ENCODE measurements at places on chromosomes 5 and 9.

- H3K4me1 ChIP-seq: no peaks in the 10 kb centered on the region
- H3K36me3 ChIP-seq: no peaks in the 10 kb centered on the region
- DNase-seq: no peak
- no peak overlapping the region for H3K27ac ChIP-seq
- no peaks in the 10 kb centered on the region for H3K27me3 ChIP-seq
Observed at GRCh38 chr9:137804908-137805630, 72.5 kb upstream of the CACNA1B start.

DNA sequence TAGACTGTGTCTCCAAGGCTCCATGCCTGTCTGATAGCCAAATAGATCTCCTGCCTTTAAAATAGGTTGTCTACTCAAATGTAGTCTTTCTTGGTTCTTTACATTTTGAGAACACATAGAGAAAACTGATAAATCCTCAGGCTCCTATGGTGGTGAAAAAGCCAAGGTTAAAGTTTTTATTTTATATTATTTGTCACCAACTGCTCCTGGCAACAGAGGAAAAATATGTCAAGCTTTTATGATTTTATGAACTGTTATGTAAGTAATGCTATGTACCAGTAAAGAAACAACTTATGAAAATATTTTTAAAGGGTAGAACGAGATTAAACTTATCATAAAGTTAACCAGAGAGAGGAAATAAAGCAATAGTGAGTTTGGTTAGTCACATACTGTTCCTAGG lies 222.8 kb downstream of the NR2F1-AS1 start:
- H3K27me3 ChIP-seq: no peaks in the 10 kb centered on the region
- no peaks in the 10 kb centered on the region for H3K36me3 ChIP-seq
- H3K27ac ChIP-seq: no peak overlapping the region
- no peak for DNase-seq
- H3K4me1 ChIP-seq: no peaks in the 10 kb centered on the region

- no peak for DNase-seq
- no peak overlapping the region for H3K4me3 ChIP-seq
- H3K36me3 ChIP-seq: no peaks in the 10 kb centered on the region
- no peaks in the 10 kb centered on the region for H3K27me3 ChIP-seq
- peaks cover 11% of the 10 kb centered on the region for H3K4me1 ChIP-seq
Observed at GRCh38 chr9:5375790-5376477, 36.3 kb upstream of the RLN1 start.

DNA sequence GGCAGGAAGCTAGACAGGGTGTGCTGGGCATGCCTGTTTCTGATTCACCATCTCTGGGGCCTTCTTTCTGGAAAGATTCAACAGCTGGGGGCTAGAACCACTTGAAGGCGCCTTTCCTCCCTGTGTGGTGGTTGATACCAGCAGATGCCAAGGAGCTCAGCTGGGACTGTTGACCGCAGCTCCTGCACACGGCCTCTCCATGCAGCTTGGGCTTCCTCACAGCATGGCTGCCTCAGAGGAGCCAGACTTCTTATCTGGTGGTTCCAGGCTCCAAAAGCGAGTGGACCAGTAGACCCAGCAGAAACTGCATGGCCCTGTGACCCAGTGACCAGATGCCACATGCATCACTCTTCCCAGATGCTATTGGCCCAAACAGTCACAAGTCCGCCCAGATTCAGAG lies 74.7 kb upstream of the COL5A1 start:
- no peak overlapping the region for H3K27ac ChIP-seq
- no peaks in the 10 kb centered on the region for H3K27me3 ChIP-seq

DNA sequence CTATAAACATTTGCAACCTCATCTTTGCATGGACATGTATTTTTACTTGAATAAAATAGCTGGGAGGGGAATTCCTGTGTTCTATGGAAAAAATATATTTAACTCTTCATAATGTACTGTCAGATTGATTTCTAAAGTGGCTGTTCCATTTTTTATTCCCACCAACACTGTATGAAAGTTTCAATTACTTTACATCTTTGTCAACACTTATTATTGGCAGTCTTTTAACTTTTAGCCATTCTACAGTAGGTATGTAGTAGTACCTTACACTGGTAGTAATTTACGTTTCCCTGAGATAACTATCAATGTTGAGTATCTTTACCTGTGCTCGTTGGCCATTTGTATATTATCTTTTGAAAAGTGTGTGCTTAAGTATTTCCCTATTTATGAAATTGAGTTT lies 429.7 kb downstream of the KIAA0825 start:
- H3K27ac ChIP-seq: no peak overlapping the region
- no peaks in the 10 kb centered on the region for H3K27me3 ChIP-seq
- H3K4me3 ChIP-seq: no peak overlapping the region
- no peaks in the 10 kb centered on the region for H3K4me1 ChIP-seq
- no peak for DNase-seq

GRCh38 chr5:177389241-177390169 lies 5.3 kb downstream of the SLC34A1 start:
- H3K36me3 ChIP-seq: no peaks in the 10 kb centered on the region
- no peaks in the 10 kb centered on the region for H3K27me3 ChIP-seq
- no peak overlapping the region for H3K4me3 ChIP-seq
- H3K27ac ChIP-seq: peak overlapping the region; percentile 37
- no peak for DNase-seq

- DNase-seq: no peak
- H3K4me3 ChIP-seq: no peak overlapping the region
- H3K27ac ChIP-seq: no peak overlapping the region
- no peaks in the 10 kb centered on the region for H3K27me3 ChIP-seq
Observed at GRCh38 chr5:24065779-24066178, 558.4 kb downstream of the PRDM9 start.

GRCh38 chr9:122672481-122672880 lies 2.4 kb upstream of the OR1L3 start:
- H3K27me3 ChIP-seq: no peaks in the 10 kb centered on the region
- H3K4me3 ChIP-seq: no peak overlapping the region
- no peaks in the 10 kb centered on the region for H3K4me1 ChIP-seq
- H3K27ac ChIP-seq: no peak overlapping the region

- H3K4me3 ChIP-seq: peak overlapping the region; percentile 69
- peaks cover 45% of the 10 kb centered on the region for H3K4me1 ChIP-seq
- H3K36me3 ChIP-seq: peaks cover under 1% of the 10 kb centered on the region
- peak overlapping the region; percentile 95 for H3K27ac ChIP-seq
- no peaks in the 10 kb centered on the region for H3K27me3 ChIP-seq
- peak; percentile 90 for DNase-seq
Observed at GRCh38 chr9:110255463-110256379, 586 bp downstream of the TXN start.

GRCh38 chr9:9747787-9748186 lies 865.0 kb downstream of the PTPRD start:
- no peak overlapping the region for H3K27ac ChIP-seq
- no peaks in the 10 kb centered on the region for H3K36me3 ChIP-seq
- peaks cover 3% of the 10 kb centered on the region for H3K4me1 ChIP-seq
- H3K27me3 ChIP-seq: no peaks in the 10 kb centered on the region

GRCh38 chr9:120571443-120572257 lies 8.3 kb downstream of the CDK5RAP2 start:
- H3K36me3 ChIP-seq: no peaks in the 10 kb centered on the region
- no peak overlapping the region for H3K27ac ChIP-seq
- no peaks in the 10 kb centered on the region for H3K27me3 ChIP-seq
- no peaks in the 10 kb centered on the region for H3K4me1 ChIP-seq
- no peak for DNase-seq

- DNase-seq: no peak
- H3K27me3 ChIP-seq: no peaks in the 10 kb centered on the region
- H3K27ac ChIP-seq: no peak overlapping the region
Observed at GRCh38 chr5:26805076-26805475, 233.3 kb downstream of the CDH9 start.

GRCh38 chr5:65861830-65862241 lies 64.5 kb upstream of the ERBIN start:
- H3K4me3 ChIP-seq: no peak overlapping the region
- no peak for DNase-seq
- no peak overlapping the region for H3K27ac ChIP-seq
- no peaks in the 10 kb centered on the region for H3K27me3 ChIP-seq

- no peaks in the 10 kb centered on the region for H3K36me3 ChIP-seq
- no peak overlapping the region for H3K4me3 ChIP-seq
- no peak for DNase-seq
- H3K4me1 ChIP-seq: no peaks in the 10 kb centered on the region
- H3K27ac ChIP-seq: no peak overlapping the region
Observed at GRCh38 chr5:18243846-18244245, 609.6 kb downstream of the TAF11L14 start.

- H3K36me3 ChIP-seq: no peaks in the 10 kb centered on the region
- no peak overlapping the region for H3K4me3 ChIP-seq
- no peak for DNase-seq
- no peaks in the 10 kb centered on the region for H3K27me3 ChIP-seq
Observed at GRCh38 chr9:74333384-74334032, 163.6 kb upstream of the RORB start.

DNA sequence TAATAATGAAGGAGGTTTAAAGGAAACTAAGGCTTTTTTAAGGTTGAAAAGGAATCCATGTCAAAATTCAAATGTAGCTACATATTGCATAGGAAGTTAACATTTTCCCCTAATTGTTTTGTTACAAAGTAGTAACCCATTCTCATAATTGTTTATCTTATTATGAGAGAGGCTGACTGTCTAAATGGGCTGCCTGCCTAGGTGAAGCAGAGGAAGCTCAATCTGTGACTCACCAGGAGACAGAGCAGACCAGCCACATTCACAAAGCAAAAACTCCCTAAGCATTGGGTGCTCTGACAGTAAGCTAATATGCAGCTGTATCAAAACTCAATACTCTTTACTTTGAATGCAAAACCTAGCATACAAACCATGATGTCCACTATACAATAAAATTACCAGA lies 208.5 kb downstream of the ROR2 start:
- no peak overlapping the region for H3K27ac ChIP-seq
- no peaks in the 10 kb centered on the region for H3K36me3 ChIP-seq
- no peak overlapping the region for H3K4me3 ChIP-seq
- no peak for DNase-seq

GRCh38 chr5:177982956-177983355 lies 13.1 kb downstream of the PROP1 start:
- no peak overlapping the region for H3K4me3 ChIP-seq
- no peaks in the 10 kb centered on the region for H3K36me3 ChIP-seq
- peaks cover 9% of the 10 kb centered on the region for H3K4me1 ChIP-seq
- no peak overlapping the region for H3K27ac ChIP-seq
- no peak for DNase-seq

DNA sequence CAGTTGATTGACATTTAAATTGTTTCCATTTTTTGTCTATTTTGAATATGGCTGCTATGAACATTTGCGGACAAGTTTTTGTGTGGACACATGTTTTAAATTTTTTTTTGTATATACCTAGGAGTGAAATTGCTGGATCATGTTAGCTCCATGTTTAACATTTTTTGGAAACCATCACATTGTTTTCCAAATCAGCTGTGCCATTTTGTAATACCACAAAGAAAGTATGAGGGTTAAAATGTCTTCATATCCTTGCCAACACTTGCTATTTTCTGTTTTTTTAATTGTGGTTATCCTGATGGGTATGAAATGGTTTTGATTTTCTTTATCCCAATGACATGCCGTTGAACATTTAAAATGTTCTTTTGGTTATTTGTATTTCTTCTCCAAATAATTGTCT lies 52.1 kb downstream of the CARTPT start:
- no peak overlapping the region for H3K27ac ChIP-seq
- H3K27me3 ChIP-seq: no peaks in the 10 kb centered on the region
- H3K4me1 ChIP-seq: no peaks in the 10 kb centered on the region

DNA sequence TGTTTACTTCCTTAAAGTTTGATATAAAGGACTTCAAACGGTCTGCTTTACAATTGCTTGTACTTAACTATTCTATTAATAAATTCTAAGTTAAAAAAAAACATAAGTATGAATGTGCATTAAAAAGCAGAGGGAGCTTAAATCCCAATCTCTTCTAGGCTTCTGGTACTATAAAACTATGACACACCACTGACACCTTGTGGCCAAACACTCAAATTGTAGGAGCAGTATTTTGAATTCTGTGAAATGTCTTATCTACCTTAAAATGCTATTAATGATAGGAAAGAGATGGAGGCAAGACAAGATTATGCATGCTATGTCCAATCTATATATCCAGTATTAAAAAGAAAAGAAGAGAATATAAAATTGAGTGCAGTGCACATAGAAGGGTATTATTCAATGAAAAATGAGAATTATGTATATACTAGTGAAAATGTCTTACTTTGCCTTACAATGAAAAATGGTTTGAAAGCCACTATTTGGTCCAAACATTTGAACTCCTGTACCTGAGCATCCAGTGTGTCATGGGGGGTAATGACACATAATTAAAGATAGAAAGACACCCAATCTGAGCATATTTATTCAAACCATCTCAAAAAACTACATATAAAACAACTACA lies 87.6 kb downstream of the ERP44 start:
- H3K27me3 ChIP-seq: no peaks in the 10 kb centered on the region
- no peaks in the 10 kb centered on the region for H3K4me1 ChIP-seq
- H3K36me3 ChIP-seq: no peaks in the 10 kb centered on the region
- H3K4me3 ChIP-seq: no peak overlapping the region
- no peak for DNase-seq

DNA sequence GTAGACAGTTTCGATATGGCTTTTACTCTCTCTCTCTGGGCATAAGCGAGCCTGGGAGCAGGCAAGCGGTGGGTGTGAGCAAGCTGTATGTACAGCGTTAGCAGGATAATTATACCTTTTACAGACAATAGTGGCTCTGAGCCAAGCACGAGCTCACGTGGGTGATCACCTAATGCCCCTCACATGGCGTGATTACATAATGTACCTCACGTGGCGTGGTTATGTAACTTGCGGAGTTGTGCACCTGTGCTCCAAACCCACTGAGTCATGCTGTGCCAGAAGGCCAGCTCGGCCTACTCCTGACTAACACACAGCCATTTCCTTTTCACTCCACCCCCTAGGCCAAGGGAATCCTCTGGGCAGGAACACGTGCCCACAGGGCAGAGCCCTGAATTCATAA lies 797.2 kb downstream of the EFNA5 start:
- H3K27me3 ChIP-seq: no peaks in the 10 kb centered on the region
- DNase-seq: no peak
- H3K4me1 ChIP-seq: no peaks in the 10 kb centered on the region
- H3K4me3 ChIP-seq: no peak overlapping the region
- no peak overlapping the region for H3K27ac ChIP-seq
- H3K36me3 ChIP-seq: no peaks in the 10 kb centered on the region

GRCh38 chr9:1759009-1759408 lies 256.1 kb upstream of the SMARCA2 start:
- no peak overlapping the region for H3K4me3 ChIP-seq
- H3K27me3 ChIP-seq: no peaks in the 10 kb centered on the region
- no peaks in the 10 kb centered on the region for H3K4me1 ChIP-seq
- H3K36me3 ChIP-seq: no peaks in the 10 kb centered on the region
- no peak for DNase-seq
- no peak overlapping the region for H3K27ac ChIP-seq

DNA sequence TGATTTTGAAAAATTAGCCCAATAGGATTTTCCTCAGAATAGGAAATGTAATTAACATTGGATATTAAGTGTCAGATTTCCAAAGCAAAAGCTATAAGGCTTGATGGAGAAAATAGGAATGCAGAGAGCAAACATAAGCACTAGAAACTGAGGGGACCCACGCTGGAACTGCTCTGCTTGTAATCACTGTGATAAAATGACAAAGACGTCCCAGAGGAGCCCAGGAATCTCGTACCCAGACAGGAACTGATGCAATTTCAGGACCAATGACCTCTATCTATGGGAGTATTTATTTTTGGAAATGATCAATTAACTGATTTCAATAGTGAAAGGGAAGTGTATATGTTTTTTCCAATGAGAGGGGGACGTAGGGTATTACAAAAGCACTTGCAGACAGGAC lies 714.5 kb upstream of the WWC1 start:
- no peaks in the 10 kb centered on the region for H3K27me3 ChIP-seq
- H3K27ac ChIP-seq: no peak overlapping the region
- H3K36me3 ChIP-seq: no peaks in the 10 kb centered on the region
- H3K4me1 ChIP-seq: peaks cover 6% of the 10 kb centered on the region
- DNase-seq: no peak
